Activated CD8-positive, alpha-beta memory T cell treated with anti-CD3 and anti-CD28 coated beads for 4 hours (primary cell): ENCODE measurements at places on chromosomes 3 and 15.
A peak's percentile ranks its signal among the peaks of the same experiment; 100 is the strongest.

- no peak for DNase-seq
Observed at GRCh38 chr3:145557405-145557804, 603.6 kb downstream of the PLOD2 start.

GRCh38 chr3:45067941-45068340, 41.8 kb downstream of the CLEC3B start:
- DNase-seq: no peak

DNA sequence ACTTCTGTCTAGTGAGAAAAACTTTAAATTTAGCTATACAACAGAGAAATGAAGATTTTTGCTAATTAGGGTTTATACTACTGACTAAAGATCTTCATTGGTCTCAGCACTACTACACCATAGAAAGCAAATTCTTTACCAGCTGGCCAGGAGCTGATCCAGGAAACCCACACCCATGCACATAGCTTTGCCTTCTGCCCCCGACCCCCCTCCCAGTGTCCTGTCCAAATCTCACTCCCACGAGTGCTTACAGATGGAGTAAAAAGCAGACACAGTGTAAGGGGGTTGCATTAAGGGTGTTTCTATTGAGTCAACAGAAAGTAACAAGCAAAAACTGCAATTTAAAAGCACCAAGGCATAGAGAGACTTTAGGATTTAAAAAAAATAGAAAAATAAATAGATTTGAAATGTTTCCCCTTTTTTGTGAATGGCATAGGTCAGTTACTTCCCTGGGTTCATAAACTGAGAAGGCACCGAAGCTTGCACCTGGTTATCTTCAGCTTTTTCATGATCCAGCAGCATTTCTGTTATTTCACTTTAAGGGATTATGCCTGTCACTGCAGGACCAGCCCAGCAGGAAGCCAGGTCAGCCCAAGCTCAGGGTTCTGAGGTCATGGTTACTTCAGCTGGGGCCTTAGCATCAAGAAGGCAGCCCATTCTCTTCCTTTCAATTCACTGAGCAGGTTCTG, 124.3 kb downstream of the CTNNB1 start:
- DNase-seq: no peak

- peak; percentile 25 for DNase-seq
Observed at GRCh38 chr15:70196372-70197316, 98.9 kb upstream of the TLE3 start.

- no peak for DNase-seq
Observed at GRCh38 chr3:99544786-99545281, 93.6 kb upstream of the COL8A1 start.

DNA sequence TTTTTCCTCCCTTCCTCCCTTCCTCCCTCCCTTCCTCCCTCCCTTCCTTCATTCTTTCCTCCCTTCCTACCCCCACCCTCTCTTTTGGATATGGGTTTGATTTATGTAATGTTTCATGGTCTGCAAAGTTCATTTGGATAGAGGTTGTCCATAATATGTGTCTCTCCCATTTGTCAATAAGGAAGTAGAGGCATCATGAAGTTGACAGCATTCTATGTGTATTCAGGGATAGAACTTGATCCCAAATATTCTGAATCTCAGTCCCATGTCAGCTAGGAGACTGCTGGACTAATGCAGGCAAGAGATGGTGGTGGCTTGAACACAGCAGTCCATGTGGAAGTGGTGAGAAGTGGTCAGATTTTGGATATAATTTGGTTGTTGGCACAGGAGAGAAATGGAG, 90.7 kb upstream of the SLC6A6 start:
- no peak for DNase-seq

DNA sequence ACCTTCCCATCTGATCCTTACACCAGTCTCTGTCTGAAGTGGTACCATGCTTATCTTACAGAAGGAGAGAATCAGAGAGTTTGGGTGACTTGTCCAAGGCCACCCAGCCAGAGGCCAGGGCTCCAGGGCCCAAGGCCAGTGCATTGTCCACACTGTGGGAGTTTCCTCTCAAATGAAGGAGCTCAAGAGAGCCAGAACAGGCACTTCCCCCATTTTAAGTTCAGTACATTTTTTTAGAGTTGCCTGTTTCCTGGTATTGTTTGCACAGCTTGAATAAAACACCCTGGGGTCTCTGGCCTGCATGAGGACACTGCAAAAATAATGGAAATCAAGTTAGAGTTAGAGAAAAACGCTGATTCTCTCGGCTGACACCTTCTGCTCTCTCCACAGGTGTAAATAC, 284.0 kb downstream of the SQOR start:
- DNase-seq: no peak

DNA sequence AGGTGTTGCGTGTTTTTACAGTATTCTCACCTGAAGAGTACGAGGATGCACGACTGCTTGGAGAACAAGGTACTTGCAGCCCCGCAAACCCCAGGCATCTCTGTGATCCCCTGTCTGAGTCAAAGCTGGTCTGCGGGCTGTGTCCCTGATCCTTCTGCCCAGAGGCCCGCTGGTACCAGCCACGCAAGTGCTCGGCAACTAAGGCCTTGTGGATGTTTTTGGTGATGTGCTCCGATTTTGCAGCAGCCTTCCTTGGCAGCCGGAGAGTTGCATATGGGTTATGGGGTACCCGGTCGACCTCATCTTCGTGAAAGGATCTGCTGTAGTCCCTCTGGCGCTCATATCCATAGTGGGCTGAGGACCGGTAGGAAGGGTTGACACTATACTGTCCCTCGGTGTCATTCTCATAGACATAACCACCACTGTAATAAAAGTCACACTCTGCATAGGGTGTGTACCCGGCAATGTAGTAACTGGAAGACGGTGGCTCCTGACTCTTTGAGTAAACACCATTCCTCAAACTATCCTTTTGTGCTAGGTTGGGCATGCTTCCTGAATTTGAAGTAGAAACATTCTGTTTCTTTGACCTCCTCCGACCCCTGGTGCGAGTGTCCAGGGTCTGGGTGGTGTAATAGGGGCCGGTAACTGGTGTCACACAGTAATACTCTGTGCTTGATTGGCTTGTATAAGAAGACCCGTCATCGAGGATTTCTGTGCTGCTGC, 58.6 kb upstream of the LMOD3 start:
- DNase-seq: no peak

DNA sequence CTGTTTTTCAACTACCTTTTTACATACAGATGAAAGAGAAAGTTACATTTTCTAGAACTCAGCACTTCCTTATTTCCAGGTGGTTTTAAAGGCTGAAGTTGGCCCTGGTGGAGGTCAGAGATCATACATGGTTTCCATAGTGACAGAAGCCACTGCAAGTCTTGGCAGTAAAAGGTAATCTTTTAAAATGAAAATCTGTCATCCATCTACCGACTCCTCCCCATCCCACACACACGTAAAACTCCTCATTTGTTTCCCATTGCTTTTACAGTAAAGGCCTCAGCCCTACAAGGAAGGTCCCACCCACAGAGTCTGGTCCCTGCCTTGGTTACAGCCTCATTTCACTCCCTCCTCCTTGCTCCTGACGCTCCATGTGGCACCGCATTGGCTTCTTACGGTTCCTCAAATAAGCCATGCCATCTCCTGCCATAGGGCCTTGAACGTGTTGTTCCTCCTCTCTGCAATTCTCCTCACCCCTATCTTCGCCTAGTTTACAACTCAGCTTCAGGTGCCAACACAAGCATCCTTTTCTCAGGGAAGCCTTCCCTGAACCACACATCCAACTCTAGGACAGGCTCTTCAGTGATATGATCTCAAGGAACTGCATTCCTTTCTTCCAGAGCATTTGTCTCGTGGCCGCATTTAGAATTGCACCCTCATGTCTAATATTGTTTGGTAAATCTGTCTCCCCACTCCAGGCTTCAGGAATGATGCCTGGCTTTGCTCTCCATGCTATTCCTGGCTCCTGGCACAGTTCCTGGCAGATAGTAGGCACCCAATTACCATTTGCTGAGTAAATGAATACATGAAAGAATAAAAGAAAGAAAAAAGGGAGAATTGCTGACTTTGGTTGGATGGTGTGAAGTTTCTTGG, 2.6 kb downstream of the CYP19A1 start:
- DNase-seq: no peak

DNA sequence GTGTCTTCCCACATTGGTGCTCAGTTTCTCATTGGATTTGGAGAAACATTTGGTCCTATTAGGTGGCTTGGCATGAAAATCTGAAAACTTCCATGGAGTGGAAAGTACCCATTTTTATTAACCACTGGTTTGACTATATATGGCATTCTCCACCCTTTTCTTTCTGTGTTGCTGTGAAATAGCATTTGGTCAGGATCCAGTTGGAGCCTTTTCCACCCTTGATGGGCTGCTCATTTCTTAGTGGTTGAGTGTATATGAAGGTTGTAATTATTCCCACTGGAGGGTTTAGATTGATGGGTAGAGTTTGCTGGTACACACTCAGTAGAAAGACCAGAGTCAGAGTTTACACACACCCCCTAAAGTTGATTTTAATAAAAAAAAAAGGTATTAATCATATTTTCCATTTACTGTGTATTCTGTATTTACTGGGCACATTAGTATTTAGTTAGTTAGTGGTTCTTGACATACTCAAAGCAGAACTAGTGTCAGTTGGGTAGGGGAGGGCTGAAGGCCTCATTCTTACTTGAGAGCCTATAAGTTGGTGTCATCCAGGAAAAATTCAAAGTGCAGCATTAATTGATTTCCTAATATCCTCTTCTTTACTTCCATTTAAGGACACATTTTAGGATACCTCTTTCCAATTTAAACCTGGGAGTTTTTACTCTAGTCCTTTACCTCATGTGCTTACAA, 69.5 kb downstream of the FLNB start:
- DNase-seq: no peak

- no peak for DNase-seq
Observed at GRCh38 chr3:10223676-10224639, 24.3 kb upstream of the TATDN2 start.

DNA sequence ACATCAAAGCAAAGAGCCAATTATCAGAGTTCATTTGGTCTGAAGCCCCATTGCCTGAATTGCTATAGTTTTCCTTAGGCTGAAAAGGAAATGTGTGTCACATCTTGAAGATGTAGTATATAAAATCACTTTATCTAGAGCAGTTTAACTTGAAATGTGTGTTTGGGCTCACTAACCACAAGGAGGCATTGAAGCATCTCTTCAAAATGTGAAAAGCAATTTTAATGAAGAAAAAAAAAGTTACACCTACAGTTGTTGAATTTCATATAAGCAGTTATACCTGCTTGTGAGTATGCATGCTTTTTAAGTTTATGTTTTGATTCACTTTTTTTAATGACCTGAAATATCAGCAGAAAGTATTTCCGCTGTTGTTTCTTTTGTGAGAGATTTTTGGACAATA, 129.3 kb downstream of the IQCH start:
- DNase-seq: no peak

GRCh38 chr3:76324101-76324500, 538.8 kb upstream of the ZNF717 start:
- no peak for DNase-seq

GRCh38 chr3:11220230-11220629, 52.0 kb upstream of the ATG7 start:
- no peak for DNase-seq

GRCh38 chr3:64888840-64889392, 201.1 kb upstream of the ADAMTS9 start:
- DNase-seq: no peak

DNA sequence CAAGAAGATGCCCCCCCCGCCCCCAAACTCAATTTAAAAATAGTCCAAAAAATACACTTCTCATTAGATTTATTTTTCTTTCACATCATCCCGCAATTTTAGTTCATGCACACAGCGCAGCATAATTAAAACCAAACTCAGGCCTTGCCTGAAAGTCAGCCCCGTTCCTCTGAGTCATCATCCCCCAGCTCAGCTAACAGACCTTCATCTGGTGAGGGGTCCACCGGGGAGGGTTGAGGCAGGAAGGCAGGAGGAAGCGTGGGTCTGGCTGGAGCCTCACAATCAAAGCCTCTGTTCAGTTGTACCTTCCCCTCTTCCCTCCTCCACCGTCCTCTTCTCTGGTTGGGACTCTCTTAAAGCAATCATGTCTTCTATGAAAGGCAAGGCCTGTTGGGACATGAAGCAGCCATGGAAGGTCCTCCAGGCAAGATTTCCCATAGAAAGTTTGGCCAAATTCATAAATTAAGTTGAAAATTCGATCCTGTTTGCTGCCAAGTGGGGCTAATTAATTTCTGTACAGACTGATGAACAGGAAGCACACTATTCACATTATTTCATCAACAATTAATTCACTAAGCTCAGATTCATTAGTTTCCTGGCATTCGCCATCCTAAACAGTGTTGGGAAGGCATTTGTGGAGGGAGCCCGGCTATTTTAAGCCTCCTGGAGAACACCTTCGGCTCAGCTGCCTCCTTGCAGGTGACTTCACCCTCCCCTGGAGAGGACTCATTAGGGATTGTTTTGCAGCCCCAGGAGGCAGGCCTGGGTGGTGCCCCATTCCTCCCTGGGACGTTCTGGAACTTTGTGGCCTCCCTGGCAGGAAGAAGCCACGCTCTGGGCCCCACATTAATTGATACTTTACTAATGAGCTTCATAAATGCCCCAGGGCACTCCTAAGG, 72.3 kb upstream of the BNC1 start:
- no peak for DNase-seq

DNA sequence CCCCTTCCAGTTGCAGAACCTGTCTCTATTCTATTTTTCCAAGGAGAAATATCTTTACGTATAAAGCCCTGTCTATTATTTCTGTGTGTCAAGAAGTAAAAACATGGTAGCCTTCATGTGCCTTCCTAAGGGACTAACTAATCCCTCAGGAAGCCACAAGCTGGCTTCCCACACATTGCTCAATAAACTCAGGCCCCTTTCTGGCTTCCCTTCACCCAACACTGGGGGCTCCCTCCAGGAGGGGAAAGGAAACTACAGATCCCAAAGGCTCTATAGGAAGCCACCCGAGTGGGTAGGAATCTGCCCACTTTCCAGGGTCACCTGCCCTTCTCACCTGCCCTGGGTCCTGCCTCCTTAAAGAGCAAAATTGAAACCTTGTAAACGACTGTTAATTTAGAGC, 4.6 kb downstream of the TLE3 start:
- DNase-seq: no peak

- DNase-seq: no peak
Observed at GRCh38 chr3:127790882-127791183, 31.5 kb downstream of the MGLL start.

- DNase-seq: no peak
Observed at GRCh38 chr3:87979527-87979926, 79.3 kb downstream of the CGGBP1 start.

GRCh38 chr3:135991621-135992020, 26.1 kb downstream of the PPP2R3A start:
- DNase-seq: no peak

- no peak for DNase-seq
Observed at GRCh38 chr3:4741404-4742307, 237.6 kb upstream of the BHLHE40 start.

DNA sequence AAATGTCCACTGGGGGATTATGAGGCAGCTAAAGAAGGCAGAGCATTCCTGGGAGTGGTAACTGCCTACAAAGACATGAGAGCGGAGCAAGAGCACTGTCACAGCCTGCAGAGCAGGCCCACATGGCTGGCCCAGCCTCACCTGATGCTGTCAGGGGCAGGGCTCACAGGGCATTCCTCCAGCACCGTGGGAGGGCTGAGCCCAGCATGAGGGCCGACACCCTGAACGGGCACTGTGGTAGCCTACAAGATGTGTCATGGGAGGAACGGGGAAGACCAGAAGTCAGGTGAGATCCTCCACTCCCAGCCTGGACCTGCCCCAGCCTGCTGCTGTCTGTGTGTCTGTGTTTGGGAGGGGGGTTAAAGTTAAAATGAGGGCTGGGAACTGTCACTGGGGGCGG, 30.1 kb downstream of the CCDC12 start:
- DNase-seq: no peak

- no peak for DNase-seq
Observed at GRCh38 chr3:73604451-73604850, 20.3 kb downstream of the PDZRN3 start.

GRCh38 chr3:183555541-183556081, at the start of gene KLHL6:
TSS of gene KLHL6 (minus strand) at chr3:183555706. CDS start at chr3:183555653, 53 bp downstream.
- peak; percentile 61 for DNase-seq
